Stimulated activated CD4-positive, alpha-beta T cell treated with anti-CD3 and anti-CD28 coated beads, TNF-alpha, amount 100 ng/mL, for 24 hours (primary cell): ENCODE measurements at places on chromosomes 5 and 9.

DNA sequence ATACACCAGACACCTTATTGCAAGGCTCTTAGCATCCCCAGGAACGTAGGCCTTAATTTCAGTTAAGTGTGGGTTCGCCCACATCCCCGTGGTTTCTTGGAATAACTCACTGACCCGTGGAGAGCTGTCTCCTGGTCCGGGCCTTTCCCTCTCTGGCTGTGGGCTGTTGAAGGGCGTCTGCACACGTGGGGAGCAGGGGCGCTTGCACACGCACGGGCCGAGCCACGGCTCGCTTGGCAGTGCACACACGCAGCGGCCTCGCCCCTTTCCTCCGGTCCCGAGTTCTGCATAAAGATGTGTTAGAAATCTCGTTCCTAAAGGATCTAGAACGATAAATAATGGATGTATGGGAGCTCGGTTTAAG, 141.9 kb downstream of the PBX3 start:
- DNase-seq: no peak

DNA sequence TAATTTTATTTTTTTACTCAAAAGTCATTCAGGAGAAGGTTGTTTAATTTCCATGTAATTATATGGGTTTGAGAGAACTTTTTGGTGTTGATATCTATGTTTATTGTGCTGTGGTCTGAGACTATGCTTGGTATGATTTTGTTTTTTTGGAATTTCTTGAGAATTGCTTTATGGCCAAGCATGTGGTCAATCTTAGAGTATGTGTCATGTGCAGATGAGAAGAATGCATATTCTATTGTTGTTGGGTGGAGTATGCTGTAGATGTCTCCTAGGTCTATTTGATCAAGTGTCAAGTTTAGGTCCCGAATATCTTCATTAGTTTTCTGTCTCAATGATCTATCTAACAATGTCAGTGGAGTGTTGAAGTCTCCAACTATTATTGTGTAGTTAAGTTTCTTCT, 134.9 kb downstream of the HMHB1 start:
- no peak for DNase-seq

DNA sequence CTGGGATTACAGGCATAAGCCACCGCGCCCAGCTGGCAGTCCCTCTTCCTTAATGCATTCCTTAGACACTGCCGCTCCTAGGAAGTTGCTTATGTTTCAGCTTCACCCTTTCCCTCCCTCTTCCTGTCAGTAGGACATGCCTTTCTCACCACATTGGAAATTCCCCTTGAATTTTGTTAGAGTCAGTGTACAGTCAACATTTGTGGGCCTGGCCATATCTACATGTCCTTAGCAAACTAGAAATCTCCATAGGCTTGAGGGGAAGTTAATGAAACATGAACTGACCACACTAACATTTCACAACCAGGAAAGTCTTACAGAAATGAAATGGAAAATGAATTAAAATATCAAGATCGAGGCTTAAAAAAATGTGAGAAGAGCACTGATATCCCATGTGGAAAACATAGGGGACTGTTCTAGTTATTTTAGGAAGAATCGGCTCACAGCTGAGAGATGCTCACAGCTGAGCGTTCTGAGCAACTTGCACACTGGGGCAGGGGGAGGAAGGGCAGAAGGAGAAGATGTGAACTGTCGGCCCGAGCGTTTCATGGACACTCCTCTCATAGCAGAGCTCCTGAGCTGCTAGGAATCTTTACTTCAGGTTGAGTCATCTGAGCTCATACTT, 21.1 kb upstream of the LVRN start:
- DNase-seq: no peak

DNA sequence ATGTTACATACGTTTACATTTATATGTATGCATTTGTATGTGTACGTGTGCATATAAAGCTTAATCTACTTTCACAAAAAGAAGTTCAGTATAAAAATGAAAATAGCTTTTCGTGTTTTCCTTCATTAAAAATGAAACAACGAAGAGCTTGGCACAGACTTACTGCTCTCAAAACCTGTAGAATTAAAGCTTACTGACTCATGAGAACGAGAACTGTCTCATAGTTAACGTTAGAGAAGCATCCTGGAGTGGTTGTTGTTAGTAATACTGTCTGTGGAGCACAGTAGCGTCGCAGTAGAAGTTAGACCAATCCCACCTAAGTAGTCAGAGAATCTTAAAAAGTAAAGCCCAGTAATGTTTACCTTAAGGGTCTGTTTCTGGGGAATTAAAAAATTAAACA, 1.3 kb downstream of the MAT2B start:
- DNase-seq: no peak

GRCh38 chr5:126855266-126855665, 78.3 kb downstream of the LMNB1 start:
- DNase-seq: no peak

GRCh38 chr5:161847941-161848391, at the start of gene GABRA1:
TSS of gene GABRA1 (plus strand) at chr5:161848120. CDS start at chr5:161850811, 2,691 bp downstream.
- DNase-seq: no peak

- DNase-seq: no peak
Observed at GRCh38 chr9:87659534-87660419, 66.1 kb upstream of the CTSL start.

DNA sequence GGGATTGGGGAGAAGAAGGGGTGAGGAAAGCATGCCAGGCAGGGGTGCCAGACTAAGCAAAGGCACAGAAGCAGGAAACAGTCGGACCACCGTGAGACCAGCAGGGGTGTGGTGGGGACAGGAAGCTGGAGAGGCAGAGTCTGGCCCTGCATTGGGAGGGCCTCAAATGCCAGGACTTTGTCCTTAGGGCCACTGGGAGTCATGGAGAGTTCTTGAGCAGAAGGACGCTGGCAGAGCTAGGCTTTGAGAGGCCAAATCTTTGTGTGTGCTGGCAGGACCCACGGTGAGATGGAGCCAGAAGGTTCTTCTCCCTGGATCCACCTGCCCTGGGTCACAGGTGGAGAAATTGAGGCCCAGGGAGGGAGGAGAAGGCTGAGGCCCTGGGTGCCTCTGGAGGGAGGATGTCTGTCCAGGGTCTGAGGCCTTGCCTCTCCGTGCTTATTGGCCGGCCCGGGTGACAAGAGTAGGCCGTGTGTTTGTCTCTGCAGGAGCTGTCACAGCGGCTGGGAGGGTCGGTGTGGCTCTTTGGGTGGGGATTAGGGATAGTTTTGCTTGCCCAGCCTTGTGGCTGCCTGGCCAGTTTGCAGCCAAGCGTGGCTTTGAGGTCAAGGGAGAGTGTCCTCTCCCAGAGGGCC, 1.8 kb upstream of the ENG start:
- no peak for DNase-seq

GRCh38 chr5:38162625-38163024, 95.7 kb upstream of the EGFLAM start:
- DNase-seq: no peak

GRCh38 chr5:176151281-176151680, 86.9 kb upstream of the SIMC1 start:
- no peak for DNase-seq

- DNase-seq: no peak
Observed at GRCh38 chr5:18607570-18607969, 973.3 kb downstream of the TAF11L14 start.

- DNase-seq: no peak
Observed at GRCh38 chr9:3477236-3477834, 48.5 kb downstream of the RFX3 start.

GRCh38 chr9:2270565-2270964, 255.4 kb downstream of the SMARCA2 start:
- DNase-seq: no peak

DNA sequence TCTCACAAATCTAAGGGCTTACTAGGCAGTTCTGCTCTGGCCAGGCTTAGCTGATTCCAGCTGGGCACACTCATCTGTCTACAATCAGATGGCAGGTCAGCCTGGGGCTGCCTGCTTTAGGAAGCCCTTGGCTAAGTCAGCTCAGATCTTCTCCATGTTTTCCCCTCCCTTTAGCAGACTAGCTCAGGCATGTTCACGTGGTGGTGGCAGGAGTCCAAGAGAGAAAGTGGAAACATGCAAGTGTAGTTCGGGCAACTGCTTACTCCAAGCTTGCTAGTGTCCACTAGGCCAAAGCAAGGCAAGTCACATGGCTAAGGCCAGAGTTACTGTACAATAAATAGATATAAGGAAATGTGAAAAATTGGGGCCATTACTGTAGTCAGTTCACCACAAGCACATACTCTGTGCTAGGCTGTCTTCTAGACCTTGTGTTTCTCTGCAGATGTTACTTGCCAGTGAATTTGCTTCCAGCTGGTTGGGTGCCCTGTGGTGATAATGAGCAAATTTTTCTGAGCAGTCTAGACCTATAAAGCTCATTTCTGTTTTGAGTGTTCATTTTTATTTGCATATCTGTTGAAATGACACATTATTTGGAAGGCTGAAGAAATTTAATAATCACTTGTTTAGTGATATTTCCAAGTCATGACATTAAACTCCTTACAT, 38.3 kb downstream of the RECK start:
- DNase-seq: no peak

GRCh38 chr5:121350181-121350930, 501.3 kb upstream of the FTMT start:
- DNase-seq: no peak

- no peak for DNase-seq
Observed at GRCh38 chr5:114297915-114298314, 64.0 kb upstream of the KCNN2 start.

- DNase-seq: no peak
Observed at GRCh38 chr9:7935681-7936080, 136.1 kb upstream of the DMAC1 start.

DNA sequence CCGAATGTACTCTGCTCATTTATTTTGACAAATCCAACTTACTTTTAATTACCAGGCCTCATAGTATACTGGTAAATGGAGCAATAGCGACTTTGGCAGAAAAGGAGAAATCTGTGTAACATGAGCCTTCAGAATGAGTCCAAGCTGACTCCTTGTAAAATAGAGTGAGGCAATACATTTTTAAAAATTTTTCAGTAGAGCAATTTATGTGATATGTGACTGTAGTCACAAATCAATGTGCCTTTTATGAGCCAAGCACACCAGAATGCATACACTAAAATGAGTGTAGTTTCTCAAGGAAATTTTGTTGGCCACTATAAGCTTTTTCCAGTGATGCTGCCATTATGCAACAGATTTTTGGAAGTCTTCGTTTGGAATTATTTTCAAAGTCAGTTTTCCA, 73.8 kb downstream of the SNCAIP start:
- no peak for DNase-seq

DNA sequence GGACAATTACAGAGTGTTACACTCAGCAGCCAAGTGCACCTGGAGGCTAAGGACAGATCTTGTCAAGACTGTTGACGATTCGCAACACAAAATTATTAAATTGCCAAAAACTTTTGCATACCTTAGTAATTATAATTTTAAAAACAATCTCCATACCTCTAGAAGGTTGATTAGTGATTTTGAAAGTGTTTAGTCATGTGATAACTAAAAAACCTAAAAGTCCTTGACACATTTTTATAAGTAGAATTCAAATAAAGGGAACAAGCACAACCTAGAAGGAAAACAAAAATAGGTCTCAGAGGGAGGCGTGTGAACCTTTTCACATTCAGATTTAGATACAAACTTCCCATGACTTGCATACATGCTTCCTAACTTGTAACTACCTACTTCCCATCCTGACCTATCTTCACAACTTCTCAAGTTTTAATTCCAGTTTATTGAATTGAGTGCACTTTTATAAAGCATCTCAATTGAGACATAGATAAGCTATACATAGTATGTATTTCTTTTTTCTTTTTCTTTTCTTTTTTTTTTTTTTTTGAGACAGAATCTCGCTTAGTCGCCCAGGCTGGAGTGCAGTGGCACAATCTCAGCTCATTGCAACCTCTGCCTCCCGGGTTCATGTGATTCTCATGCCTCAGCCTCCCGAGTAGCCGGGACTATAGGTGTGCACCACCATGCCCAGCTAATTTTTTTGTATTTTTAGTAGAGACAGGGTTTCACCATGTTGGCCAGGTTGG, 5.8 kb downstream of the ZNF367 start:
- DNase-seq: no peak

DNA sequence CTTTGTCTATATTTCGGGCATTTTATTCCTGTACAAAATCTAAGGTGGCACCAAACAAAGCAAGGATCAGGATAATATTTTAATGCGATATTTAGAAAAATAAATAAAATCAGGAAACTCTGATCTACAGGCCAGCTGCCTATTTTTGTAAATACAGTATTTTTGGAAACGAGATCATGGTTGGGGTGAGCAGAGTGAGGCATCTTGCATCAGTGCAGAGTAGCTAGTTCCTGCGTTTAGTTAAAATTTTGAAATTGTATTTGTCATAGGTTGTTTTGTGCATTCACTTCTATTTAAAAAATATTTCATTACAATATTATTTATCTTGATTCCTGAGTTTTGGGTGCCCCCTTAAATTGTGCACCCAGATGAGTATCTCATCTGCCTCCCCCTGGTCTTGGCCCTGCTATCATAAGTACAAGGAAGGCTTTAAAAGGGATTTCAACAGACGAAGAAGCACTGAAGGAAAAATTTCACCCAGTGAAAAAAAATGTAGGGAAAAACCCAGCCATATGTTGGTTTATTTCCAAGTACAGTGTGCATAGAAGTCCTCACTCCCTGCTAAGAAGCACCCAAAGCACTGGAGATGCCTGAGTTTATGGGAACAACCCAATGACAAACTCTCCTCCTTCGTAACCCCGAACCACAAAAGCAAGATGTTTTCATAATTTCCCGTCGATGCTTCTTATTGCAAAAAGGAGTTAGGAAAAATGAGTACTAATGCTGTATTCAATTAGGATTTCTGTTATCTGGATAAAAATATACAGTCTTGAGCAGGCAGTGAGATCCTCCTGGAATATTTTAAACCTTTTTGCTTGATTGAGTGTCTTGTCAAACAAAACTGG, 304.7 kb upstream of the CLINT1 start:
- no peak for DNase-seq
